ENCODE measurements at places on chromosomes 16 and 17.

GRCh38 chr16:1639860-1640259 is 27.7 kb downstream of the CRAMP1 start:
- DNase-seq: no peak

GRCh38 chr17:46025060-46025459 is 26.0 kb downstream of the STH start:
- DNase-seq: no peak

- peak; percentile 49 for DNase-seq
Measured at GRCh38 chr16:66274335-66275110, 92.0 kb upstream of the CDH5 start.

DNA sequence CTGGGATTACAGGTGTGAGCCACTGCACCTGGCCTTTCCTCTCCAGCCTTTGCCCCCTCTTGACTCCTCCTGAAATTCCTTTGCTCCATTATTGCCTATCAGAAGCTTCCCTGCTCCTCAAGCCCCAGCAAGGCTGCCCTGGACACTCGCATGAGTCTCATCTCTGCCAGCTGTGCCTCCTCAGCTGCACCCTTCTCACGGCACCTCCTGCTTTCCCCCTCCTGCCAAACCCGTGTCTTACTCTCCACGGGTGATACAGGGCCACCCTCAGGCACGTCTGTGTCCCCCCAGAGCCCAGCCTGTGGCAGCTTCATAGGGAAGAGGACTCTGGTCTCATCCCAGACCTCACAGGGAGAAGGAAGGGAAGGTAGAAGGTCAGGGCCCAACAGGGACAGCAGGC is 15.4 kb downstream of the G6PC3 start:
- DNase-seq: no peak

GRCh38 chr16:15493466-15494180 is 59.2 kb downstream of the BMERB1 start:
- DNase-seq: no peak

- no peak for DNase-seq
Measured at GRCh38 chr16:50765861-50766260, 24.0 kb downstream of the CYLD start.

DNA sequence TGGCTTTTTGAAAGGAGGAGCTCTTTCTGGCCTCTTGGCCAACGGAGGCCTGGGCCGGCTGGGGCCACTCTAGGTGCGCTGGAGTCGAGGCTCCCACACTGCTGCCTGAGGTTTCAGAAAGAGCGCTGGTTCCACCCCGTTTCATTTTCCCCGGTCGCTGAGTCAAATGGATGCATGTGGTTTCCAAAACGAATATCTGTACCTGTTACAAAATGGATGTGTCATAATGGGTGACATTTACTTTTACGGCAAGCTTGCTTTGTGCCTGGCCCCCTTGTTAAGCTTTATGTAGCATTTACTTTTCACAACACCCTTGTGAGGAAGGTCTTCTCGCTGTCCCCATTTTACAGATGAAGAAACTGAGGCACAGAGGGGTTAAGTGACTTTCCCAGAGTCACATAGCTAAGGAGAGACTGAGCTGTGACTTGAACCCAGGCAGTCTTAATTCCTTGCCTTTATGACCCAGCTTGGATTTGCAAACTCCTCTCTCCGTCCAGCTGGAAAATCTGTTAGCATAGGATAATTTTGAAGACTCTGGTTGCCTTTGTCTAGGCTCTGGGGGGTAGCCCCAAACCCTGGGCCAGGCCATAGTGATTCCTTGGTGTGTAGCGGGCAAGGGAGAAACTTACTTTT is 10.6 kb downstream of the KSR1 start:
- no peak for DNase-seq

DNA sequence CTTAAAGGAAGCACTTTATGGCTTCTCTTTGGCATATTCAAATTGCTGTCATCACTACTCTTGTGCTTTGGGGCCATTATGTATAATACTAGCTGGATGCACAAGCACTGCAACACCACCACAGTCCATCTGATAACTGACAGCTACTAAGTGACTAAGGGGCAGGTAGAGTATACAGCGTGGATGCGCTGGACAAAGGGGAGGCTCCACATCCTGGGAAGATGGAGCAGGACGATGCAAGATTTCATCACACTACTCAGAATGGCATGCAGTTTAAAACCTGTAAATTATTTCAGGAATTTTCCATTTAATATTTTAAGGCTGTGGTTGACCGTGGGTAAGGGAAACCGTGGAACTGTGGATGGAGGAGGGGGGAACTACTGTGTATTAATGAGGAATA is 25.0 kb downstream of the MPRIP start:
- DNase-seq: no peak

GRCh38 chr16:25729188-25729915 is 37.6 kb downstream of the HS3ST4 start:
- DNase-seq: no peak

DNA sequence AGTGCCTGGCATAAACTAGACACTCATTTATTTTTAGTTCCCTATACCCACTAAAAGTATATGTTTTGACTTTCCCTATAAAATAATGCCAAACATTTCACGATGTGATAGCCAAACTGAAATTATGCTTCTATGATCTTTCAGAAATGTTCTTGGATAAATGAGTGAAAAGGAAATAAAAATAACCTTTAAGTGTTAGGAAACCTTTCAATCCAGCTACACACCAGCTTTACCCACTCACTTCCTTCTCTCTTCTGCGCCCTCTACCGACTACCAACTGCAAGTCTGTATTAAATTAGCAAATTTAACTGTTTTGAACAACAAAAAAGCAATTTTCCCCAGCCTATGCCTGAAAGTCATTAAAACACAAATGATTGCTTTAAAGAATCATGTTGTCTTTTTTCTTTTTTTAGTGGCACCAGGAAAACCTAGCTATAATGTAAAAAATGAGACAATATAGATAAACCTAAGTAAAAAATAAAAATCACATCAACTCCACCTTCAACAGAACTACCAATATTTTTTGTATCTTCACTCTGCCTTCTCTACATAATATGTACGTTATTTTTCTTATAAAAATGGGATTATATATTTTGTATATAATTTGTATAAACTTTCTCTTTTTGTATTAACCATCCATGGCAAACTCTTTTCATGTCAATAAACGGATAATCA is 13.2 kb upstream of the TMEM100 start:
- DNase-seq: peak; percentile 79

DNA sequence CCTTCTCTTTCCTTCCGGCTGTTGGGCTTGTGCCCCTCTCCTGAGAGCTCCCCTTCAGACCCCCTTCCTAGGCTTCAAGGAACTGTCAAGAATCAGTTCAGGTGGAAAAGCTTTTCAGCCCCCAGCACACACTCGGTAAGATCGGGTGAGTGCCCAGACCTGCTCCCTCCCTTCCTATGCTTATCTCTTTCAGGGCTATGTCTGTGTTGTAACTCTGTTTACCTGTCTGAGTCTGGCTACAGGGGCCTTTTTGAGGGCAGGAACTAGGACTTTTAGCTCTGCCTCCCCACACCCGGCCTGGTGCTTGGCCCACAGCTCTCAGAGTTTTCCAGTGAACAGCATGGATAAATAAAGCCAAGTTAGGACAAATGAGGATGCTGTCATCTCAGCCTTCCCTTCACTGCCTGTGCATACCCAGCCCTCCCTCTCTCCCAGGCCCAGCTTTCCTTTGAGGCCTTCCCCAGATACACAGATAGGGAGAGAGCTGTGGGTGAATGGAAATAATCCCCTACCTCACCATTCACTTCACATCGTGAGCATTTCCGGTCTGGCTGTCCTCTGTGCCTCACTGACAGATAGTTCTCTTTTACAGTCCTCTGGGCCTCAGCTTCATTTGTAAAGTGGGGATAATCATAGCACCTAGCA is 5.7 kb upstream of the MRPS23 start:
- DNase-seq: no peak

GRCh38 chr17:83199500-83200201 is 120.2 kb downstream of the METRNL start:
- DNase-seq: peak; percentile 56

DNA sequence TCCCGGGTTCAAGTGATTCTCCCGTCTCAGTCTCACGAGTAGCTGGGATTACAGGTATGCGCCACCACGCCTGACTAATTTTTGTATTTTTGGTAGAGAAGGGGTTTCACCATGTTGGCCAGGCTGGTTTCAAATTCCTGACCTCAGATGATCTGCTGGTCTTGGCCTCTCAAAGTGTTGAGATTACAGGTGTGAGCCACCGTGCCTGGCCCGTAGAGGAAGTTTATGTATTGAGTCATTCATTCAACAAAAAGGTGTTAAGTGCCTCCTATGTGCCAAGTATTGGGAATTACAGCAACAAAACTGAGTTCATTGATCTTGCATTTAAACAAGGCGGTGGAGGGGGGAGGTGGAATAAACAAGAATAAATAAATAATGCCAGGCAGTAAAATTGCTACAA is 10.2 kb upstream of the CNOT1 start:
- no peak for DNase-seq

GRCh38 chr16:69055008-69055407 is 50.4 kb upstream of the HAS3 start:
- no peak for DNase-seq

DNA sequence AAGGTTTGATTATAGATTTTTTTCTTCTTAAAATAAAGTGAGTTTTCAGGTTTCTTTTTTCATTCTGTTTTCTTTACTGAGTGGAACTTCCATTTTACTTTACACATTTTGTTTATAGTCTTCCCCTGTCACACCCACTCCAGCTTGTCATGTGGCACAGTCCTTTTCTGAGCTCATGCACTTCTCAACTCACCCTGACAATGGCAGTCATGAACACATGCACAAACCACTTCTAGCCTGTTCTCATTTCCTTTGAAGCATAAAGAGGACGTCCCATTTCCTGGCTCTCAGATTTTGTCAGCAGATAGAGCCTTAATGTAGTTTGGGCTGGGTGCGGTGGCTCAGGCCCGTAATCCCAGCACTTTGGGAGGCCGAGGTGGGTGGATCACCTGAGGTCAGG is 168.0 kb downstream of the AHSP start:
- peak; percentile 48 for DNase-seq

DNA sequence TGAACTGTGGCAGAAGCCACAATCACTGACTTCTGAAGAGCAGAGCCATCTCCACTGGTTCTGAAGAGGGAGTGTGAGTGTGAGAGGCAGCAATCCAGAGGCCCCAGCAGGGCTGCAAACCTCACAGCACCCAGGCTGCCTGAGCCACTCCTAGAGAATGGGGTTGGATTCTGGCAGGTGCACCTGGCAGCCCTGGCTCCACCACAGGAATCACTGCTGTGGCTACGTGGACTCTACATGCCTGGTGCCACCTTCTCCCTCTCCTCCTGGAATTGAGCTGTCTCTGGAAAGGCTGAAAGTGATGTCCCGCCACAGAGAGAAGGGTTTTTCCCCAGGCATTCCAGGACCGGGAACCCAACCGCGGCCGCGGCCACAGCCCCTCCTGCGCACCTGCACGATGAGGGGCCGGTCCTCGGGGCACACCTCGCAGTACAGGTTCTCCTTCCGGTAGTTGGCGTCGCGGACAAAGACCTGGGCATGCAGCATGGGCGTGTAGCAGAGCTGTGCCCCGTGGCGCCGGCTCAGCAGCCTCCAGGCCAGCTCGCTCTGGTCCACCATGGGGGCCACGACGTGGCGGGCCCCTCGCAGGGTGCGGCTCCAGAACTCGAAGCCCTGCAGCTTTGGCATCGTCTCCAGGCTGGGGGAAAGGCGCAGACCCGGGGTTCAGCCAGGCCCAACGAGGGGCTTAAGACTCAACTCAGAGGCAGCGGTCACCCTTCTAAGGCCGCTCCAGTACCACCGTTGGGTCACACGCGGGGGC is 991 bp downstream of the DUS1L start:
- DNase-seq: no peak

- no peak for DNase-seq
Measured at GRCh38 chr16:23857256-23857880, 21.6 kb downstream of the PRKCB start.

- DNase-seq: no peak
Measured at GRCh38 chr17:78825696-78826095, 14.9 kb downstream of the USP36 start.

GRCh38 chr16:88585269-88585668 is 15.1 kb downstream of the ZC3H18 start:
- DNase-seq: no peak

- no peak for DNase-seq
Measured at GRCh38 chr16:65919145-65919985, 447.1 kb upstream of the CDH5 start.

GRCh38 chr16:15951852-15952251 is 2.4 kb downstream of the ABCC1 start:
- no peak for DNase-seq

DNA sequence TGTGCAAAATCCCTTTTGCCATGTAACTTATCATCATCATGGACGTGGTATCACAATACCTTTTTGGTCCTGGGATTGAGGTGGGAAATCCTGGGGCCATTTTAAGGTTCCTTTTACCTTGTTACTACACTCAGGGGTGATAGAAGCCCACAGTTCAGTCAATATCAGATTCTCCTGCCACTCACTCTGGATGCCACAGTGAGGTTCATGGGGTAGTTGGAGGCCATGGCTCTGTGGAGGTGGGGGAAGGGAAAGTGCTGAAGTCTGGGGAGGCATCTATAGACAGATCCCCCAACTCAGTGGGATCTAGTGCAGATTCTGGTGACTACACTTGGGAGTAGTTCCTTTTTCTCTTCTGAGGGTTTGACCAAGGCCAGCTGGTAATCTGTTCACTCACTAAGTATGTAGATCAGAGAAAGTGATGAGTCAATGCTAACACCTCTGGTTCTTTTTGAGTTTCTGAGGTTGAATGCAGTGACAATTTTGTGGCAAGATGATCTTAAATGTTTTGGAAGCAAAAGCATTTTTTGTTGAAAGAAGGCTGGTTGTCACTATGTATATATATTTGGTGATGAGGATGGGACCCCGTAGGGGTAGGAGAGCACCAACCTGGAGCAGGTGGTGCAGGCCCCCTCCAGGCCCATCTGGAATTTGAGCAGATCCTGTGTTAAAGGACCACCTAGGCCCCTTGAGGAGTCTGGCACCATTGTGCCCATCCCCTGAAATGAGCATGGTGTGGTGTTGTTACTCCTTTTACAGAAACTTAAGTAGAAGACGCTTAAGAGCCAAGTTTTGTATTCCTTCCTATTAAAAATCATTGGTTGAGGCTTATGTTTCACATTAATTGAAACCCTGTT is 18.8 kb upstream of the IRF8 start:
- no peak for DNase-seq

- no peak for DNase-seq
Measured at GRCh38 chr17:77076124-77076830, 64.5 kb upstream of the SEC14L1 start.

DNA sequence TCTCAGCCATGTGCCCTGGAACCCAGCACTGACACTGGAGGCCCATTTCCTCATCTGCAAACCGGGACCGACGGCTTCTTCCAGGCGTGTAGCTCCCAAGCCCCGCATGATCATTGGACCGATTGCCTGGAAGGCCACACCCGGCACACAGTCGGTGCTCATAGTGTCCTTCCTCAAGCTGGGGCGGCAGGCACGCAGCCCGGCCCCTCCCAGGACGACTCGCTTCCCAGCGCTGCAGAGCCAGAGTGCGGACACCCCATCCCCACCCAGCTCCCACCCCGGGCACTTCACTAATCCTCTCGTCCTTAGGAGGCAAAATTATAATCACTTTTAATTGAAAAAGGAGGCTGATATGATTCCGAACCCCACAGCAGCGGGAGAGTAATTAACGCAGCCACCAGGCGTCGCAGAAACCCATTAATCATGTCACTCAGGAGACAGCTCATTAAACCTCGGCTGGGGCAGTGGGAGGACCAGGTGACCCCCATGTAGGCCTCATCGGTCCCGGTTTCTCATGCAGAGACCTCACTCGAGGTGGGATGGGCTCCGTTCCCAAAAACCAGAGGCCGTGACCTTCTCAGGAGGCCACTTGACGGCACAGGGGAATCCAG is 33.1 kb downstream of the ZNF469 start:
- DNase-seq: no peak

- no peak for DNase-seq
Measured at GRCh38 chr17:67573987-67574657, 143.6 kb upstream of the NOL11 start.
